ENCODE measurements at places on chromosomes 7 and 10.

- peak; percentile 71 for DNase-seq
These were observed 14.8 kb downstream of the SLIT1 start for GRCh38 chr10:97171001-97171400.

DNA sequence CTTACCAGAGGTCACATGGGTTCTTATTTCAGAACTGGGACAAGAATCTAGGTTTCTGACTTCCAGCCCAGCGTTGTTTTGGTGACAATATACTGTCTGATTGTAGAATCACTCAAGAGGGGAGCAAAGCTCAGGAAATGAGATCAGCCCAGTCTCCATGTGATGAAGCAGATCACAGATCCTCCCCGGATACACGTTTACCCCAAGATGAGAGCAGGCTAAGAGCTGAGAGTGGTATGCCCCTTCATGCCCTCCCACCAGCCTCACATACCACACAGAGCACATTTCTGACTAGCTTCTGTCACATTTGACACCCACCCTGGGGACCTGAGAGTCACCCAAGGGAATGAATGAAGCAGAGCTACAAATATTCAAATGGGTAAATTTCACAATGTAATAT, 27.1 kb upstream of the PRKCQ start:
- no peak for DNase-seq

DNA sequence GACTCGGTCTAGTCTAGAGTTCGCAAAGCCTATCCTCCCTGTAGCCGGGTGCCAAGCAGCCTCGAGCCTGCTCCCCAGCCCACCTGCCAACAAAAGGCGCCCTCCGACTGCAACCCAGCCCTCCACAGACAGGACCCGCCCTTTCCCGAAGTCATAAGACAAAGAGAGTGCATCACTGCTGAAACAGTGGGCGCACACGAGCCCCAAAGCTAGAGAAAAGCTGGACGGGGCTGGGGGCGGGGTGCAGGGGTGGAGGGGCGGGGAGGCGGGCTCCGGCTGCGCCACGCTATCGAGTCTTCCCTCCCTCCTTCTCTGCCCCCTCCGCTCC, 622 bp upstream of the COL1A2 start:
- DNase-seq, result no peak

DNA sequence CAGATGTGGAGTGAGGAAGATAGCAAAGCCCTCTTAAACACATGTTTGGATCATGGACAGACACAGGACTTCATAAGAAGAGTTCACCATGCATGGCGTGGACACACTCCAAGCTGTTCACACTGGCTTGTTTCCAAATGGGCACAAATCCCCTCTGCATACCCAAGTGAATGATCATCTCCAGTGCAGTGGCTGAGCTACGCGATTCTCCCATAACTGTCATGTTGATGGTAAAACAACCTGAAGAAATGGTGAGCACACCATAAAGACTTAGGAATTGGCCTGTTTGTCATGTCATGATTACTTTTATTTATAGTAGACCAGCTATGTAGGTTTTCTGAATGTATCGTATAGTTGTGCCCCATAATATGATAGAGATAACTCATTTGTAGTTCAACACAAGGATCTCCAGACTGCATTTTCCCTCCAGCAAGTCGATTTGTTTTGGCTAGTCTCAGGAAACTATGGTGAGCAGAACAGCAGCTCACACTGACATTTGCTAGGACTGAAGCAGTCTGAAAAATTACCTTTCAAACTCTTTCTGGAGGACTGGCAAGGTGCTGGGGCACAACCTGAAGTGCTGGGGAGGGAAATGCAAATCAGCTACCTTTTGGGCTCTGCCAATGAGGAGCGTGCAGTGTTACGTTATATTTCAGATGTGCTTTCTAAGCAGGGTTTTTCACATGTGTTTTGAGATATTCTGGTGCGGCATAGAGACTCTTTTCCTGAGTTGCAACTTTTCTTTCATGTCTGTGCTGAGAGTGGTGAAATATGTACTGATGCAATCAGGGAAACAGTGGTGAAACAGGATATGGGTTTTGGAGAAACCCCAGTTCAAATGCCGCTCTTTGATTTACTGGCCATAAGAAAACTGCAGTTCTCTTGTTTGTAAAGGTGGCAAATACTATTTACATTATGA, 629.6 kb upstream of the DPP6 start:
- DNase-seq, result no peak

DNA sequence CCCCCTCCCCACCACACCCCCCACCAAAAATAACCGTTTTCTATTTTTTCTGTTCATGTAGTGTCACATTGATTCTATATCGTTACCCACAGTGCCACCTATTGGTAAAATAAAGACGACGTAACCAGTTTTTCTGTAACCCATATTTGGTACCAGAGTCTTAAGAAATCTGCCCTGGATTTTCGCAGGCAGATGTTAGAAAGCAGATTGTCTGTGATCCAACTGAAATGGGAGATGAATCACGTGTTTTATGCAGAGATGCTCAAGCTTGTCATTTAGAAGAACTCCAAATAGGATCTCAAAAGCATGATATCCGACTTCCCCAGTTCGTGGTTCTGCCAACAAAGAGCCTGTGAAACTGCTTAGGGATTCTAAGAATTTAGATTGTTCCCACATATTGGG, 261.1 kb upstream of the CSTF2T start:
- no peak for DNase-seq

- no peak for DNase-seq
These were observed 2.6 kb downstream of the ST7 start for GRCh38 chr7:116955801-116956476.

- DNase-seq, result no peak
These were observed 1205.2 kb upstream of the AUTS2 start for GRCh38 chr7:68393051-68393450.

DNA sequence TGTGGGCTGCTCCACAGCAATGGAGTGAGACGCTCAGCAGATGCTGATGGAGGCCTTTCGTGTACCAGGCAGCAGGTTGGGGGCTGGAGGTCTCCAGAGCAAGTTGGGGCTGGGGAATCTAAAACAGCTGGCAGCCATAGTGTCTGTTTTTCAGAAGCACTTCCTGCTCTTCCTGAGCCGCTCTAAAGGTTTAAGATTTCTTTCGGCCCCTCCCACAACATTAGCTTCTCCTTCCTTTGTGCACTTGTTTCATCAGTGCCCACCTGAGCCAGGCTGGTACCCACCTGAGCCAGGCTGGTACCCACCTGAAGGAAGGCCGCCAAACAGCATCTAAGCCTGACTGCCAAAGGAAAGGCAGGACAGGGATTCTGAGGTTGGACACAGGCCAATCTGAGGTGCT, 18.4 kb upstream of the WAPL start:
- DNase-seq, result no peak

DNA sequence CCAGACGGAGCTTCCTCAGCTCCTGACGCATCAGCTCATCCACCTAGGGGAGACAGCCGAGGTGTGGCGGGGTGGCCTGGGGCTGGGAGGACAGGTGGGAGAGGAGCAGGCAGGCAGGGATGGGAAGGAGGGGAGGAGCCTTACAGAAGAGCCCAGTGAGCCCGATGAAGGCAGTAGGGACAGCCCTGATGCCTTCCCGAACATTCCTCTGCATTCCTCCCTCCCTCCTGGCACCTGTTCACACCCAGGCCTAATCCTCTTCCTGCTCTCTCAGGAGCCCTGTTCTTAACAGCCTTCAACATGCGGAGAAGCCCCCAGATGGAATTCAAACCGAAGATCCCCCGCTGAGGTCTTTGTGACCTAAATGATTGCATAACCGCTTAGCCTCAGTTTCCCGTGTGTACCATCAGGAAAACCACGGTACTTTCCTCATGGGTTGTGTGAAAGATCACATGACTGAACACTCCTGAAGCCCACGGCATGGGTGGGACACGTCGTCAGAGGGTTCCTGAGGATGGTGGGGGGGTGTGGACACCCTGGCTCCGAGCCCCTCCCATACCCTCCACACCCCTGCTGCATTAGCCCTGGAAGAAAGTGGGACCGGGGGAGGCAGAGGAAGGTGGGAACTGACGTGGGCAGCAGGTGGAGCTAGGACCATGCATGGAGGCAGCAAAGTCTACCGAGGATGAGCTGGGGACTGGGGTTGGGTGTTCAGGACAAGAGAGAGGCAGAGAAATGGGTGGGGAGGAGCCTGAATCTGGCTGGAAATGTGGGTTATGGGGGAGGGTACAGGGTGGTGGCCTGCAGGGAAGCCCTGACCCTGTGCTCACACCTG, 8.8 kb upstream of the ASB10 start:
- no peak for DNase-seq

DNA sequence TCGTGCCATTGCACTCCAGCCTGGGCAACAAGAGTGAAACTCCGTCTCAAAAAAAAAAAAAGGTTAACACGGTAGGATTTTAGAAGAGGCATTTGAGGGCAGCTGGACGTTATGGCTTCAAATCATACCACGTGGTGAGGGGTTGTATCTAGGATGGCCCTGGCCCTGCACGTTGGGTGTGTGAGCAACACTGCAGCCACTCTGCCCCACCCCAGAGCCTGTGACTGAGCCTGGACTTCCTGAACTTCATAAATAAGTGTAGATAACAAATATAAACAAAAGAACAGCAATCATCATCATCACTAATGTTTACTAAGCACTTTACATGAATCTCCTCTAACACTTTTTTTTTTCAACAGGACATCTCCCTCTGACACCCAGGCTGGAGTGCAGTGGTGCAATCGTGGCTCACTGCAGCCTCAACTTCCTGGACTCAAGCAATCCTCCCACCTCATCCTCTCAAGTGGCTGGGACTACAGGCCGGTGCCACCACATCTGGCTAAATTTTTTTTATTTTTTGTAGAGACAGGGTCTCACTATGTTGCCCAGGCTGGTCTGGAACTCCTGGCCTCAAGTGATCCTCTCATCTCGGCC, 169.5 kb upstream of the FRMD4A start:
- DNase-seq, result no peak

DNA sequence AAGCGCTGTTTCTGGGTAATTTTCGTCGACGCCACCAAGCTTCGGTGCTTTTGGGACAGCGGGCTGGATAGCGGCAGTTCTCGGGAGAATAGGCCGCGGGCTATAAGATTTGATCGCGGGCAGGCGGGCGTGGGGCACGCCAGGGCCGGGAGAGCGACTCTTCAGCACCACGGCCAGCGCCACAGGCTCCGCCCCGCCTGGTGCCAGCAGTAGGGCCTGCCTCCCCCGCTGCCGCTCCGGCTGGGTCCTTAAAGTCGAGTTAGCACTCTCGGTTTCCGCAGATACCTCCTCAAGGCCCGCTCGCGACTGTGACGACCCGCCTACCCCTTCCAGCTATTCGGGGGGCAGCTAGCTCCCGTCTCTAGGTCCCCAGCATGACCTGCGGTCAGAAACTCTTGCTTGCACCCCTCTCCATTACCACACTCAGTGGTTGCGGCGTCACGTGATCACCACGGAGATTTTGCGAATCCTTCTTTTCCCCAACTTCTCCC, 9.4 kb downstream of the NXPH1 start:
- no peak for DNase-seq

- DNase-seq, result no peak
These were observed 47.4 kb downstream of the CH25H start for GRCh38 chr10:89159761-89160160.

DNA sequence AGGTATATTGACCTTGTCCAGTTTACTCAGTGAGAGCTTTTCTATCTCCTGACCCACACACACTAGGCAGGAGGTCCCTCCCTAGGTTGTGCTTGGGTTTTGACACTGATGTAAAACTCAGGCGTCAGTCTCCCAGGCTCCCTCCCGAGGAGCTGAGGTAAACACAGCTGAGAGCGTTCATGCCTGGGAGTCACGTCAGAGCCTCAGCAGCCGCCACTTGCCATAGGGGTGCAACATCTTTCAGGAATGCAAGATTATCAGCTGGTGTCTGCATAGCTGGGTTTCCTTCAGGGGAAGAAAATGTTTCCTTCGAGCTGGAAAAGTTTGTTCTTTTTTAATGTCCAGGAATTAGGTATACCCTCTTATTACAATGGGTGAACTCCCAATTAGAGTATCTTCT, 70.6 kb downstream of the FGFR2 start:
- peak; percentile 19 for DNase-seq

GRCh38 chr10:12469345-12469744, 120.0 kb downstream of the CAMK1D start:
- DNase-seq, result peak; percentile 5

GRCh38 chr10:97931041-97931440, 81.4 kb downstream of the GOLGA7B start:
- DNase-seq, result no peak

- peak; percentile 55 for DNase-seq
These were observed 133.8 kb upstream of the ZNF92 start for GRCh38 chr7:65239707-65240352.

GRCh38 chr7:94367949-94368348, 26.7 kb upstream of the COL1A2 start:
- peak; percentile 23 for DNase-seq

DNA sequence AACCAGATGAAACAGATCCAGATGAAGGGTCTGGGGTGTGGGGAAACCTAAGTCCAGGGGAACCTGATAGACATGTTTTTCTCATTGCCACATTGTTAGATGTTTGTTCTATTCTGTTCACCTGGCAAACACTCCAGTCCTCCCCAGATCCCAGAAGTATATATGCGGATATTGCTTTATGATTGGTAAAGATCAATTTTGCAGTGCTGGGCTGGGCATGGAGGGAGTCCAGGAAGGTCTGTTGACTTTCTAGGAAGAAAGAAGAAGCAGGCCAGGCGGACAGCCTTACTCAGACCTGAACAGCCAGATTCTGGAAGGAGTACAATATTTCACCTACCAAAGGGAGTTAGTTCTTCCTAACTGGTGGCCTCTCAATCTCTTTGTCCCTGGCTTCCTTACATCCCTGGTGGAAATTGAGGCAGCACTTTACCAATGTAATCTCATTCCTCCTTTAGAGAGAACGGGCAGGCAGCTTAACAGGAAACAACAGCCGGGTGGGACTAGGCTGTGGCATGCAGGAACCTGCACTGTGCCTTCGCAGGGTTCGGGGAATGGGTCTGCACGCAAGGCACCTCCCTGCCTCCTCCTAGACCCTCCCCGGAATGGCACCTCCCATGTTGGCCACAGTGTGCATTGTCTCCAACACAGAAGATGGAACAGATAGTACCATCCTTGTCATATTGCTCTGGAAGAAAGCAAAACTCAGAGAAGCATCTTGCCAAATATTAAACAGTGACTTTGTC, 930 bp downstream of the GIMAP6 start:
- no peak for DNase-seq

- DNase-seq, result no peak
These were observed 392.9 kb downstream of the KCNMA1 start for GRCh38 chr10:77244746-77245145.

GRCh38 chr7:92076509-92076908, 57.8 kb downstream of the CYP51A1 start:
- DNase-seq, result no peak

- DNase-seq, result no peak
These were observed 73.8 kb upstream of the SFMBT2 start for GRCh38 chr10:7484456-7485243.

GRCh38 chr10:58026036-58026435, 241.7 kb downstream of the IPMK start:
- no peak for DNase-seq

GRCh38 chr7:134071355-134072331, 55.5 kb upstream of the LRGUK start:
- DNase-seq, result no peak

All from DMS79 treated with DMSO at 0.1 percent for 48 hours (cell line).